ENCODE measurements at places on chromosomes 3 and 15.

- DNase-seq = no peak
Measured at GRCh38 chr15:90040618-90041017, 39.5 kb downstream of the ZNF710 start.

- DNase-seq = no peak
Measured at GRCh38 chr3:41116851-41117250, 82.5 kb upstream of the CTNNB1 start.

GRCh38 chr3:124950026-124950425 lies 15.5 kb upstream of the MUC13 start:
- DNase-seq = no peak

- DNase-seq = no peak
Measured at GRCh38 chr3:54243960-54244682, 121.8 kb downstream of the CACNA2D3 start.

GRCh38 chr3:42544492-42545283 lies 37.1 kb downstream of the SEC22C start:
- no peak for DNase-seq

DNA sequence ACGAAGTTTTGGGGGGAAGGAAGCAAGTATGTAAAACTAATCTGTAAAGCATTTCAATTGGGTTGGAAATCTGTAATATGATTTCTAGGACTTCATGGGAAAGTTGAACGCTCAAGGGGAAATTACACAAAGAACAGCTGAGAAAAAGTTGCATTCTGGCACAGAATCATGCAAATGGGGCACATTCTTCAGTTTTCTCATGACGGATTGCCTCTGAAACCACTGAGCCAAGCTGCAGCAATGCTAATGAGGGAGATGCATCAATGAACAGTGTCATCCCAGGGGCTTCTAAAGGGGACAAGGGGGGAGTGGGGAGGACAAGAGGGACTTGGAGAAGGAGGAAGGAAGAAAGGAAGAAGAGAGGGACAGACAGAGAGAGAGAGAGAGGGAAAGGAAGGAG lies 291.4 kb upstream of the ATP11B start:
- no peak for DNase-seq

GRCh38 chr15:42691308-42691707 lies 45.6 kb downstream of the CDAN1 start:
- no peak for DNase-seq

GRCh38 chr15:35080226-35080625 lies 4.9 kb downstream of the NANOGP8 start:
- no peak for DNase-seq

DNA sequence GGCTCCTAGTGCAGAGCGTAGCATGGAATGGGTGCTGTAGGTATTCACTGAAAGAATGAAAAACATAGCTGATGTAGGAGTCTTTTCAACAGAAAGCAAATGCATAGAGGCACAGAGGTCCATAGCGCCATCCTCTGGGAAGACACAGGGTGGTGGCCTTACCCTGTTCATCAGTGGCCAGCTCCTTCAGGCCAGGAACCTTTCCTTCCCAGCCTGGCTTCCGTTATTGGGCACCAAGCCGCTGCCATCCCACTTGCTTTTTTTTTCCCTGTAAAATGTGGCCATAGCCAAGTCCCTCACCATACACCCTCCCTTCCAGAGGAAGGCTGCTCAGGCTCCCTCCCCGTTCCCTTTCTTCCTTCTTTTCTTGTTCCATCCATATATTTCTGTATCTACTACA lies 118.1 kb downstream of the ZNF621 start:
- DNase-seq = no peak

- no peak for DNase-seq
Measured at GRCh38 chr3:16280671-16281070, 15.7 kb downstream of the OXNAD1 start.

DNA sequence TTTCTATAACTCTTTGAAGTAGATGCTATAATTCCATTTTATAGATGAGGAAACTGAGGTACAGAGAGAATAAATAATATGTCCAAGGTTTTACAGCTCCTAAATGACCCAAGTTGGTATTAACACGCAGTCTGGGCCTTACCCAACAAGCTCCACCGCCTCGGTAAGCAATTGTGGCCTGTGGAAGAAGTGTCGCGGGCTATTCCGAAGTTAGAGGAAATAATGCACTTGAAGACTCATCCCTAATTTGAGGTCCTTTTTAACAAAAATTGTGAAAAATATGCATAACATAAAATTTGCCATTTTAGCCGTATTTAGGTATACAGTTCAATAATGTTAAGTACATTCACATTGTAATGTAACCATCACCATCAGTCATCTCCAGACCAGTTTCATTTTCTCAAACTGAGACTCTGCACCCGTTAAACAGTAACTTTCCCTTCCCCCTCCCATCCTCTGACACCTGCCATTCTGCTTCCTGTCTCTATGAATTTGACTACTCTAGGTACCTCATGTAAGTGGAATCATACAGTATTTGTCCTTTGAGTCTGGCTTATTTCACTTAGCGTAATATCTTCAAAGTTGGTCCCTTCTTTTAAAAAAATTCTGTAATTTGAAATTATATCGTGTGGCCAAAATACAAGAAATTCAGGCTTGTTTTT lies 18.2 kb downstream of the IDH3A start:
- no peak for DNase-seq

DNA sequence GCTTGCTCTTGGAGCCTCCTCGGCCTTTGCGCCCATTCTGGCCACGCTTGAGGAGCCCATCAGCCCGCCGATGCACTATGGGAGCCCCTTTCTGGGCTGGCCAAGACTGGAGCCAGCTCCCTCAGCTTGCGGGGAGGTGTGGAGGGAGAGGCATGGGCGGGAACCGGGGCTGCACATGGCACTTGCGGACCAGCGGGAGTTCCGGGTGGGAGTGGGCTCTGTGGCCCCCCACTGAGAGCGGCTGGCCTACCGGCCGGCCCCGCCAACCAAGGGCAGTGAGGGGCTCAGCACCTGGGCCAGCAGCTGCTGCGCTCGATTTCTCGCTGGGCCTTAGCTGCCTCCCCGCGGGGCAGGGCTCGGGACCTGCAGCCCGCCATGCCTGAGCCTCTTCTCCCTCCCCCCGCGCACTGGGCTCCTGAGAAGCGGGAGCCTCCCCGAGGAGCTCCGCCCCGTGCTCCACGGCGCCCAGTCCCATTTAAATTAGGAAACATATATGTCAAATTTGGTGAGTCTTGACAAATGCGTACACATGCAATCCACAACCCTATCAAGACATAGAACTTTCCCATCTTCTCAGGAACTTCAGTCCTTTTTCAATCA lies 97.6 kb upstream of the CNTN3 start:
- no peak for DNase-seq

DNA sequence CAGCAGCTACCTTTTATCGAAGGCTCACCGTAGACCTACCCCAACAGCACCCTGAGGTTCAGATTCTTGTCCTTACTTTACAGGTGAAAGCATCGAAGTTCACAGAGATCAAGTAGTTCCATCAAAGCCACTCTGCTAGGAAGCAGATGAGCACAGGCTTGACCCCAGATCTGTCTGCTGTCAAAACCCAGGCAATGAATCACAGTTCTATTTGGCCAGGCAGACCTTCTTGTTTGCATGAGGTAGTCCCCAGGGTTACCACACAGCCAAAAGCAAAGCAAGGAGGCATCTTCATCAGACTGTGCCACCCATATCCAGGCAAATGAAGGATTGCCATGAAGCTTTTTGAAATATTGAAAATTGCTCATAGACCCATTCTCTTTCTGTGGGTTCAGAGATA lies 33.0 kb downstream of the HES1 start:
- DNase-seq = no peak

- no peak for DNase-seq
Measured at GRCh38 chr3:158568784-158569183, 2.2 kb upstream of the MLF1 start.

- DNase-seq = no peak
Measured at GRCh38 chr15:65732698-65733097, 59.4 kb downstream of the DENND4A start.

DNA sequence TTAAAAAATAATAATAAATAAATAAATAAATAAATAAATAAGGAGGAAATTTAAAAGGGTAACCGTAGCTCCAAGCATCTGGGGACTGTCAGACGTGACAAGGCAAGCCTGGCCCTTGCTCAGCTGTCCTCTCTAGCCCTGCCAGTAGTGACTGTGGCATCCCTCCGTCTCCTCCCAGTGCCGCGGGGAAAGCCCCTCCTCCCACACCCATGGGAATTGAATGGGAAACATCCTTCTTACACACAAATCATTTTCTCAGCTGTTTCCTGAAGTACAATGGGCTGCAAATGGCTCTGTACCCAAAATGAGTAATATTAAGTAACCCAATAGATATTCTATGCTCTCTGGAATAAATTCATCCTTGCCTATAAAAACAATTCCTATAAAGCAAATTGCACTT lies 101.6 kb upstream of the RAD18 start:
- no peak for DNase-seq

- no peak for DNase-seq
Measured at GRCh38 chr15:78641749-78642275, 802 bp upstream of the CHRNB4 start.

GRCh38 chr3:173893066-173893465 lies 495.5 kb downstream of the NLGN1 start:
- DNase-seq = no peak

- DNase-seq = no peak
Measured at GRCh38 chr3:73622091-73622805, 2.5 kb downstream of the PDZRN3 start.

- no peak for DNase-seq
Measured at GRCh38 chr15:64017082-64017588, 29.1 kb downstream of the DAPK2 start.

GRCh38 chr15:66069751-66070150 lies 183.8 kb downstream of the MEGF11 start:
- DNase-seq = no peak

DNA sequence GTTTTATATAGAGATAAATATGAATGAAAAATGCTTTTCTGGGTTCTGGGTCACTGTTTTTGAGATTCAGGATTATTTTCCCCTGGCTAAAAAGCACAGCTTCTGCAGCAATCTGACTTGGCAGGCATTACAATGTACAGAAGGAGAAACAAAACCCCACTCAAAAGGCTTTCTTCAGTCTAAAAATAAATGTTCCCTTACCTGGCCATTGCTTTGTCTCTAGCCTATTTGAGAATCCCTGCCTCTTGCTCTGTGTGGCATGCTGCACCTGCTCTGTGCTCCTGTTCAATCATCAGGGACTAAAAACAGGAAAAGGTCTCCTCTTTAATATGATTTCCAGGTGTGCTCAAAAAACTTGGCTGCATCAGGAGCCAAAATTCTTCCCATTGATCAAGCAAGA lies 187.4 kb upstream of the STAC start:
- DNase-seq = no peak

DNA sequence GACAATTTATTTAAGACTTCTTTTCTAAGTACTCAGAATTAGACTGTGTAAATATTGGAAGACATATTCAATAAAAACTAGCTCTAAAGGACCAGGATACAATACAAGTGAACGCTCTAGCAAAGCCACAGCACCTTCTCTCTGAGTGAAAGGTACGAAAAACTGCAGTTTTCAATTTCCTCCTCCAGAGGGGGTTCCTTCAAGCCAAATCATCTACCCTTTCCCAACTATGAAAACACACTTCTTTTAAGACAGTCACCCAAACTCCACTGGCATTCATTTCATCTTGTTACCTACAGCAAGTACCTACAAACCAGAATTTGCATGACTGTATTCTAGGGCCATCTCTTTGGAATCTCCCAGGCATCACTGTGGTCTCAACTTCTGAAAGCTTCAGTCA lies 165.8 kb downstream of the ERC2 start:
- DNase-seq = no peak

- no peak for DNase-seq
Measured at GRCh38 chr15:39745415-39745814, 37.2 kb downstream of the FSIP1 start.

GRCh38 chr15:33309602-33310276 lies 1.0 kb upstream of the RYR3 start:
- DNase-seq = no peak

DNA sequence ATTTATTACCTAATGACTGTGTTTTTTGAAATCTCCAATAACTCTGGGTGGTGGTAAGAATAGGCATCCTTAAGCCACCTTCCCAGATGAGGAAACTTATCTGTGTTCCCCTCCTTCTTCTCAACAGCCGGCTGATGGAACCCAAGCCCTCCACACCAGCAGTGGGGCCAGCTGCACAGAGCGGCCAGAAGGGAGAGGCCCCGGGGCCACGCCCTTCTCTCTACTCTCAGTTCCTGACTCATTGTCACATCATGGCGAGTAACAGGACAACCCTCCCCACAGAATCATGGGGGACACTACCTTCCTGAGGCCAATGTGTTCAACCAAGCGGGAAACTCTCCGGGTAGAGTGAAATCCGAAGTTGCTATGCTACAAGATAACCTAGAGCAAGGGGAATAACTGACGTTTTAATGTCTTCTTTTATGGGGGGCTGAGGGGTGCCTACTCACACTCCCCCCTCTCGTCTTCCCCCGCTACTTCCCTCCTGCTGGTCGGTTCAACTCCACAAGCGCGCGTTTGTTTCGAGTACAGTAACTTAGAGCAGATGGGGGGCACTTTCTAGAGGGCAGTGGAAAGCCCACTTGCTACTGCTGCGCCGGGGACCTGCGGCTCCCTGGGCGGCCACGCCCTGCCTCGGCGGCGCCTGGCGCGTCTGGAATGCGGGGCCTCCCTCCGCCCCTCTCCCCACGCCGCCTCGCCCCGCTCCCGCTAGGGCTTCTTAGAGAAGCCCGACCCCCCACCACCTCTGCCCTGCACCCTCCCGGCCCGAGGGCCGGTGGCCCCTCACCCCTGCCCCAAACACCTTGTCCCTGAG lies 621 bp downstream of the ANXA2 start:
- peak; percentile 20 for DNase-seq

GRCh38 chr3:52679199-52679538 lies 6.5 kb downstream of the PBRM1 start:
- no peak for DNase-seq

GRCh38 chr3:134111616-134112015 lies 81.9 kb upstream of the SLCO2A1 start:
- DNase-seq = no peak

DNA sequence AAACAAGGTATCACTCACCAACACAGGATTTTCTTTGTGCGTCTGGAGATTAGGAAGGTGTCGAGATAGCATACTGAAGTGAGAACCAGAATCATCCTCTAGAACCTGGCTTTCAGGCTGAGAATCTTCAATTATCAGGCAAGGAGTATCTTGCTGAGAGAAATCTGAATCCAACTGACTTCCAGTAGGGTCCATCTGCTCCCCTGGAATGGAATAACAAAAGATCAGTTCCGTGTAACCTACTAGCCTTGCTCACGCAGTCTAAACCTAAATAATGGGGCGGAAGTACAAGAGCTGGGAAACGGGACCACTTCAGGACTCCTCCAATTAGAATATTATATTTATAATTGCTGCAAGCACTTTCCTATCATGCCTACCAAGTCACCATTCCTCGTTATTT lies 690 bp downstream of the TP53BP1 start:
- no peak for DNase-seq

DNA sequence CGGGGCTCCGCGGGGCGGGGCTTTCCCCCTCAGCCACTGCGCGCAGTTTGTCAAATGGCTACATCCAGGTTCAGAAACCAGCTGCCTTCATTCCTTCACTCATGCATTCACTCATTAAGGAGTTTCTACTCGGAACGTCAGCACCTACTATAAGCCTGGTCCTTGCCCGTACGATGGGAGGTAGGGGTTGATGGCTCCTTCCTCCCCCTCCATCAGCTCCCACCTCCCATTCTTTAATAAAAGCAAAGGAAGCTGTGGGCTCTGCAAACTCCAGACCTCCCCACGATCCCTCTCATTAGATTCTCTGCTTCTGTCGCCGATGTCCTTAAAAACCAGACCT lies 267 bp upstream of the CFAP92 start:
- DNase-seq = no peak
